ENCODE measurements at places on chromosomes 12 and 14. TPM values are rescaled to one million over a fixed set of nuclear protein-coding genes. Genes with fewer than 3 reads are reported as not detected.

Gene ESR2
- total RNA-seq, result 11.8 TPM

Gene CYP46A1
- total RNA-seq, result 0.10 TPM

DNA sequence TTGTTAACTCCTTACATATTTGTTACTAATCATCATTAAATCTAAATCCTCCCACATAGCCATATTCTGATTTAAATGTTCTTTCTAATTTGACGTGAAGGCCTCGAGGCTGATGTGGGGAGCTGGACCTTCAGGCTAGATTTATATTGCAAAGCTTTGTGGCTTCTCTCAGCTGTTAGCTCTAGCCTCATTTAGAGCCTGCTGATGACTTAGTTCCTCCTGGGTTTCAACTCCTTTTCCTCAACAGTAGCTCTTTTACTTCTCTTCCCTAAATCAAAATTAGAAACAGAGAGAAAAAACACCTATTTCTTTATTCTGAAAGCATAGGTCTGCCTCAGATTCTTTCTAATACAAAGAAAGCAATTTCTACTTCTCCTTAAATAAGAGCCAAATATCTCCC, 477.5 kb upstream of the CCDC196 start:
- no peak for DNase-seq

Gene PDE3A
- 4.0 TPM for total RNA-seq

- DNase-seq, result no peak
Measured at GRCh38 chr14:93481758-93482157, 51.0 kb downstream of the UNC79 start.

- DNase-seq, result no peak
Measured at GRCh38 chr14:92659765-92660561, 88.5 kb downstream of the LGMN start.

Gene RNF212B
- not detected for total RNA-seq

Gene TMEM229B
- total RNA-seq, result not detected

Gene CHST11
- 37.0 TPM for total RNA-seq

GRCh38 chr14:101083564-101084435, 180.3 kb upstream of the RTL1 start:
- no peak for DNase-seq

- peak; percentile 28 for DNase-seq
Measured at GRCh38 chr12:98002887-98003493, 512.4 kb upstream of the TMPO start.

Gene C3AR1
- total RNA-seq, result 0.06 TPM

Gene PPP1R1A
- not detected for total RNA-seq

DNA sequence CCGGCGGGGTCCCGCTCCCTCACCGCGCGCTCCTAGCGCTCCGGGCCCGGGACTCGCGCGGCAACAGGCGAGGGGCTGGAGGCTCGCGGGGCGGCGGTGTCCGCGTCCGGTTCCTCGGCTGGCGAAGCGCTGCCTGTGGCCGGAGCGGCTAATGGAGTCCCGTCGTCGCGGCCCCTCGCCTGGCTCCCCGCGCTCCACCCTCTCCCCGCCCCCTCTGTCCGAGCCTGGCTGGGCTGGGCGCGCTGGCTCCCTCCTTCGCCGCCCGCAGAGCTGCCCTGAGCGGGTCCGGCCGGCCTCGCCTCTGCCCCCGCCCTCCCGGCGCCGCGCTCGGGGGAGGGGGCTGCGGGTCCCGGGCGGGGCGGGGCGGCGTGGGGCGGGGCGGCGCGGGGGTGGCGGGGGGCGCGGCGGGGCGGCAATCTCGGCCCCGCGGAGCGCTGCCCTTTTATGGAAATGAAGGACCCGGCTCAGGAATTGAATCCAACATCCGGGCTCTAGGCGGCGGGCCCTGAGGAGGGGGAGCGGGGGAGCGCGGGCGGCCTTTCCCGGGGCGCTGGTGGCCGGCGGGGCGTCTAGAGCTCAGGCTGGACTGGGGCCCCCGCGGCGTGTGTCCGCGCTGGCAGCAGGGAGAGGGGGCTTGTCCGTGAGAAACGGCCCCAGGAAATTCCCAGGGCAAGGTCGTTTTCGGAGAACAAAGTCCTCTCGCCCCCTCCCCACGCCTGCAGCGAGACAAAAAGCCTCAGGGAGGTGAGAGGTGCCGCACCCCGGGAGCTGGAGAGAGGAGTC, at the start of gene FERMT2:
Gene FERMT2, minus strand, starts transcription at position 153 of the 783 bp plus-strand sequence. CDS start 482 bp downstream, outside the sequence.
- DNase-seq, result peak; percentile 91

DNA sequence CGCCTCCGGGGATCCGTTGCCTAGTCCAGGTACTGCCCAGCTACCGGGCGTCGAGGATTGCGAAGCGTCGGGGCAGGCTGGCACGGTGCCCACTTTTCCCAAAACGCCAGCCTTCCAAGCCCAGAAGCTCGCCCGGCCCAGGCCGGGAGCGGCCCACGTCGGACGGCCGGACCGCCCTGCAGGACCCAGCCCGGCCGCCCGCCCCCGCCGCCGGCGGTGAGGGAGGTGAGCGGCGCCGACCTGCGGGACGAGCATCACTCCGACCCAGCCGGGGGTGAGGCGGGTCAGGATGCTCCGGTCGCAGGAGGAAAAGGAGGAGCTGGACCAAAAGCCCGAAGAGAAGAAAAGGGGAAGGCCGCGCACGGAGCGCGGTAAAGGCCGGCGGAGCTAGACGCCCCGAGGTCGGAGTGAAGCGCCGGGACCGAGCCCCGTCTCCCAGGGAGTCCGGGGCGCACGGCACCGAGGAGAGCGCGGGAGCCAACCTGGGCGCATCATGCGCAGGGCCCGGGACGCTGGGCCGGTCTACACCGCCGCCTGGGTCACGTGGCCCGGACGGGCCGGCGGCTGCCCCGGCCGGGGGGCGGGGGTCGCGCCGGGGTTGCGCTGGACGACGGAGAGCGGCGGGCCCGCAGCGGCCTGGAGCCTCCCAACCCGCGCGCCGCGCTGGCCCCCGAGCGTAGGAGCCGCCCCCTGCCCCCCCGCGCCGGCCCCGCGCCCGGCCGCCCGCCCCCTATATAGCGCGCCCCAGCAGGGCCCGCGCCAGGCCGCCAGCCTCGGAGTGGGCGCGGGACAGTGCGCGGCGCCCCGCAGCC, at the start of gene AQP5:
Gene AQP5, plus strand, starts transcription at position 762 of the 812 bp plus-strand sequence. CDS start 146 bp downstream, outside the sequence.
- no peak for DNase-seq

- DNase-seq, result no peak
Measured at GRCh38 chr12:24840046-24840800, 108.7 kb downstream of the BCAT1 start.

GRCh38 chr12:129839679-129840078, 64.1 kb downstream of the TMEM132D start:
- DNase-seq, result no peak

Gene FGD4
- total RNA-seq, result 9.0 TPM

- no peak for DNase-seq
Measured at GRCh38 chr12:11534064-11534463, 115.4 kb upstream of the ETV6 start.

- no peak for DNase-seq
Measured at GRCh38 chr12:118513611-118514010, 137.3 kb downstream of the SUDS3 start.

All from SJCRH30 (cell line).